ENCODE measurements at places on chromosomes 13 and 19.

DNA sequence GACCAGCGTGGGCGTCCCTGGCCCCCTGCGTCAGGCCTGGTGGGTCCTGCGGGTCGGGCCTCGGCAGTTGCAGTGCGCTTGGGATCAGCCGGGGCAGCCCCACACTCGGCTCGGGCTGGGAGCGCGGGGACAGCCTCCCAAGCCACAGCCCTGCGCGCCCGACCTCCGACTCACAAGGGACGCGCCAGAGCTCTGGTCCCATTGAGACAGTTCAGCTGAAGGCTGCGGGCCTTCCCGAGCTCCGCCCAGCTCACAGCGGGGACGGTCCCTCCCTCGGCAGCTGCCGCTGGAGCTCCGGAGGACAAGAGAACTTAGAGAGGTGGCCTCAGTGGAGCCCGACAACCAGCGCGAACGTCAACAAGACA, 45.7 kb upstream of the ZNF730 start:
- no peak for DNase-seq

GRCh38 chr13:100540621-100541020, 48.0 kb downstream of the GGACT start:
- no peak for DNase-seq

DNA sequence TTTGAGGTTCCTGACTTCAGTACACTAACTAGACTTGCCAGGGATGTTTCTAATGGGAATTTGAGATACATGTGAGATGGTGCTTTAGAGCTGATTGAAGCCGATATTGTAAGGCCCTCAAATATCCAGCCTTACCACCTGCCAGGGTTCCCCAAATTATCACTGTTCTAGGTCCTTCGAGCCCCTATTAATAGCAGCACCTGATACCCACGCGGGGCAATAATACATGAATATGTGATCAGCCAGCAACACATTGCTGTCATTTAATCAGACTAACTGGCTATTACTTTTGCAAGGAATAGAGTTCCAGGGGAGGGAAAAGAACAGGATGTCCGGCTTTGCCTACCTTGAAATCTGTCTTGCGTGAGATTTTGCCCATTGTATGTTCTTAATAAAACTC, 5.1 kb downstream of the RGCC start:
- no peak for DNase-seq

GRCh38 chr13:41658057-41658661, 200.8 kb downstream of the RGCC start:
- no peak for DNase-seq

- DNase-seq, result no peak
Measured at GRCh38 chr13:77820431-77821149, 98.0 kb downstream of the EDNRB start.

DNA sequence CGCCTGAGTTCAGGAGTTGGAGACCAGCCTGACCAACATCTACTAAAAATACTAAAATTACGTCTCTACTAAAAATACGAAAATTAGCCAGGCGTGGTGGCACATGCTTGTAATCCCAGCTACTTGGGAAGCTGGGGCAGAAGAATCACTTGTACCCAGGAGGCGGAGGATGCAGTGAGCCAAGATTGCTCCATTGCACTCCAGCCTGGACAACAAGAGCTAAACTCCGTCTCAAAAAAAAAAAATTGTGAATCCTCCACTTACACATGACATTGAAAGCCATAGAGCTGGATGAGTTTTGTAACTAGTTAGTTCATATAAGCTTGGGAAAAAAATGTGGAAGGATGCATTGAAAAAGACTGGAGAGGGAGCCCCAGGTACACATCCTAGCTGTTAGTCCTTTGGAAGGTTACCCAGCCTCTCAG, 452 bp upstream of the PSMD8 start:
- no peak for DNase-seq

GRCh38 chr13:112934078-112934477, 34.9 kb upstream of the MCF2L start:
- DNase-seq, result no peak

DNA sequence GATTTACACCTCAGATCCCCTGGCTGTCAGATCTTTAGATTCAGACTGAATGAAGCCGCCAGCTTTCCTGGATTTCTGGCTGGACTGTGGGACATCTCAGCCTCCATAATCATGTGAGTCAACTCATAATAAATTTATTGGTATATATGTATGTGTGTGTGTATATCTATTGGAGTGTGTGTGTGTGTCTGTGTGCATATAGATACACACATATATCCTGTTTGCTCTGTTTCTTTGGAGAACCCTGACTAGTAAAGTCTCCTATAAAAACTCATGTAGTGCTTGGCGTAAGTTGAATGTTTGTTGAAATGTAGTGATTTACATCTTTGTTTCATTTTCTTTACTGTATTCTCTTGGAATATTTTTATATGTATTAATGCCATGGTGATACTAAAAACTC, 499.5 kb upstream of the KLF12 start:
- no peak for DNase-seq

- no peak for DNase-seq
Measured at GRCh38 chr19:4016903-4017638, 9.5 kb downstream of the PIAS4 start.

DNA sequence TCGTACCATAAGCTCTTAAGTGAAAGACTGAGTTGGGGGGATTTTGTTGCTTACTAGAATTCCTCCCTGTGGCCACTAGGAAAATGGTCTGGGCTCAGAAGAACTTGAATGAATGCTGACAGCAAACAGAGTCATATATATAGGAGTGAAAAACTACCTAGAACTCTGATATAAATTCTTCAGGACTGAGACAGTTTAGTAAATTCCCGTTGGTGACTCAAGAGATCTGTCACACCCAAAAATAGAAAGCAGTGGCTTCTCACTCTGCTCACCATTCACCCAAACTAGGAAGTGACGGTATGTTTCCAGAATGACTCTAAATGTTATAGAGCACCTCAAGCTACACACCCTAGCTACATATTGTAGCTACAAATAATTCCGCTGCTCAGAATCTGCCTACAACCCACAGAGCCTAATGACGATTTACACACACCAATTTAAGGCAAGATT, 116.2 kb downstream of the TBC1D4 start:
- DNase-seq, result no peak

DNA sequence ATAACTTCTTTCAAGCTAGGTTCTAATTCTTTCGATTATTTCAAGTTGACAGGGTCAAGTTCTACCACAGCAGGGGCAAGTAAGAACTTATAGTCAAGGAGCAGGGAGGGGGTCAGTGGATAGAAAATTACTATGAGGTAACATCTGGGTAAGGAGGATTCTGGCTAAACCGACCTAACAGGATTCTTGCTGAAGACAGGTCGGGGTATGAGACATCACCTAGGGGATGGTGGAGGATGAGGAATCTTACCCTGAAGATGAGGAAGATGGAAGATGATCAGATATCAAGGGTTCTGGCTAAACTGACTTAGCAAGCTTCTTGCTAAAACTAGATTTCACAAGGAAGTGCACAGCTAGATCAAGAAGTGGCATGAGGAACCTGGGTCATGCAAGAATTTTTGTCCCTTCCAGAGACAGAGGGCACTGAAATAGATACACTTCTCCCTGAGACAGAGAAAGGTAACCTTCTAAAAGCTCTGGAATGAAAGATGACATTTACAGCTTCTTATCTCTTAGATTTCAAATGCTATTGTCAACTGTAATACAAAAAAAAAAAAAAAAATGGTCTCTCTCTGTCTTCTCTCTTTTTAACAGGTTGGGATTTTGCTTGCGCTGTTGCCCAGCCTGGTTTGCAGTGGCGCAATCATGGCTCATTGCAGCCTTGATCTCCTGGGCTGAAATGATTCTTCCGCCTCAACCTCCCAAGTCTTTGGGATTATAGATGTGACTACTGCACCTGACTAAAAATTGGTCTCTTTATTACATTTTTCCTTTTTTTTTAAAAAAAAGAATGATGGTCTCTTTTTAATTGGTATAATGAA, 9.6 kb upstream of the METTL21C start:
- no peak for DNase-seq

DNA sequence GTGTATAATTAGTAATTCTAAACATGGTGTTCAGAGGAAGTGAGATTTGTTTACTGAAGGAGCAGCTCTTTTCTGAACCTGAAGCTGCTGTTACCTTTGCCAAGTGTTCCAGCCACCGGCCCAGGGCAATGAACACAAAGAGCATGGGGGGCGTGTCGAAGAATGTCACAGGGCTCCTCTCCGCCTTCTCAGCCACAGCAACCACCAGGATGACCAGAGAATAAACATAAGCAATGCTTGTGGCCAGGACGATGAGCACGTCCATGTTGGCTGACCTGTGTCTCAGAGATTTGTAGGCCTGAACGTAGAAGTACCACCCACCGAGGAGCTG, 53.1 kb downstream of the ATP7B start:
- DNase-seq, result no peak

GRCh38 chr13:60229708-60230272, 66.1 kb upstream of the DIAPH3 start:
- no peak for DNase-seq

DNA sequence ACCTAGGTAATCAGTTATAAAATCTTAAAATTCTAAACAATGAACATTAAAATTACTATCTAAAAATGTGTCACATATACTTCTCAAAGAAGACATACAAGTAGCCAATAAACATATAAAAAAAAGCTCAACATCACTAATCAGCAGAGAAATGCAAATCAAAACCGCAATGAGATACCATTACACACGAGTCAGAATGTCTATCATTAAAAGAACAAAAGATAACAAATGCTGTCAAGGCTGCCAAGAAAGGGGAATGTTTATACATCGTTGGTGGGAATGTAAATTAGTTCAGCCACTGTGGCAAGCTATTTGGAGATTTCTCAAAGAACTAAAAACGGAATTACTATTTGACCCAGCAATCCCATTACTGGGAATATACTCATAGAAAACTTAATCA, 310.3 kb upstream of the EDNRB start:
- DNase-seq, result no peak

GRCh38 chr13:111503905-111504695, 183.7 kb downstream of the TEX29 start:
- DNase-seq, result no peak

DNA sequence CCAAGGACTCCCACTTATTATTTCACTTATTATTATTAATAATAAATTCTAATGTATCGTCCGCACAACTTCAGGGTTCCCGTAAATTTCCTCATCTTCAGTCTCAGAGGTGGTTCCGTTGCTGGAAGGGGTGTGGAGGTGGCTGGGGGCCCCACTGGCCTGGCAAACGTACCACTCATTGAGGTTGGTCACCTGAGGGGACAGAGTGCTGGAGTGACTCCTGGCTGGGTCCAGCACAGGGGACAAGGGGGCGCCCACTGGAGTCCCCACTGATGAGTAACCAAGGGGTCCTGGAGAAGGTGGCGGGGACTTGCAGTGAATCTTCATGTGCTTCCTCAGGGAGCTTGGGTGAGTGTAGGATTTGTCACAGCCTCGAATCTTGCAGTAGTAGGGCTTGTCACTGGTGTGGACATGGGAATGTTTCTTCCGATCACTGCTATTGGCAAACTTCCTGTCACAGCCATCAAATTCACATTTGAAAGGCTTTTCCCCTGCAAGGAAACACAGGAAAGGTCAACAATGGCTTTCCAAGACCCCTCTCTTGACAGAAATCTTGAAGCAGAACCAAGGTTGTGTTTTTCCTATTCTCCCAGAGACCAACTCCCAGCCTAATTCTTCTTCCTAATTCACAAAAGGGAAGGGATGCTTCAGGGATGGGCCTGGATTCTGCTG, 6.1 kb downstream of the ZIC5 start:
- DNase-seq, result no peak

DNA sequence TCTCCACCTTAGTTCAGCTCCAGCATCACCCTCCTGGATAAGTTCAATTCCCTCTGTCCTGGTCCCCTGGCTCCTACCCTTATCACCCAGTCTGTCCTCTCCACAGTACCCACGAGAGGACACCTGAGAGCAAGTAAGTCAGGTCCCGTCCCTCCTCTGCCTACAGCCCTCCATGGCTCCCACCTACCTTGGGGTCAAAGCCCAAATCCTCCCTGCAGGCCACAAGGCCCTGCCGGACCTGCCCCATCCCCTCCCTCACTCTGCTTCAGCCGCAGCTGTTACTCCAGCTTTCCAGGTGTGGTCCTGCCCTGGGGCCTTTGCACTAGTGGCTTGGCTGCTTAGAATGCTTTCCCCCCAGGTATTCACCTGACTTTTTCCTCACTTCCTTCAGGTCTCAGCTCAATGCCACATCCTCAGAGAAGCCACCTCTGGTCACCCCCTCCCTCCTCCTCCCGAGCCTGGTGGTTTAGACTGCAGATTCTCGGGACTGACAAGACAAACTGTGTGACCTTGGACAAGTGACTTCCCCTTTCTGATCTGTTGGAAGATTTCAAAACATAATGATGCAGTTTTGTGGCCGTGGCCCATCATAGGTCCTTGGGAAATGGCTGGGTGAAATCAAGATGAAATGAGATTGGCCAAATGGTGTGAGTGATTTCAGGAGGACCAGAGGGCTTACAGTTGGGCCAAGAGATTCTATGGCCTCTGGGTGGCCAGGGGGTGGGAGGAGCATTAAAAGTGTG, 3.6 kb downstream of the TUBB4A start:
- no peak for DNase-seq

DNA sequence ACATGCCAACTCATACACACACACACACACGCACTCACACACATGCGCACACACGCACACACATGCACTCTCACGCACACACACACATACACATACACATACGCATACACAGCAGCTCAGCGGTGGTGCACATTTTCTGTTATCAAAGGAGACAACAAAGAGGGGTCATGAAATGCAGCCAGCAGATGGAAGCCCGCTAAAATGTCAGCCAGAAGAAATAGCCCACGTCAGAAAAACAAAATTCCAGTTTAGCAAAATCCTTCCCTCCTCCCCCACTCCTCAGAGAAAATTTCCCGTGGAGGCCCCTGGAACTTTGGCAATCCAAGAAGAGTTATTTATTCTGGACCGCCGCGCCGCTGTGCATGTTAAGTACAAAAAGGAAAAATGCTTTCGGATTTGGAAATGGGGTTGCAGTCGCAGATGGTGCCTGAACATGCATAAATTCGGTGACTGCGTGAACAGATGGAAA, 114.6 kb upstream of the VSTM2B start:
- DNase-seq, result no peak

DNA sequence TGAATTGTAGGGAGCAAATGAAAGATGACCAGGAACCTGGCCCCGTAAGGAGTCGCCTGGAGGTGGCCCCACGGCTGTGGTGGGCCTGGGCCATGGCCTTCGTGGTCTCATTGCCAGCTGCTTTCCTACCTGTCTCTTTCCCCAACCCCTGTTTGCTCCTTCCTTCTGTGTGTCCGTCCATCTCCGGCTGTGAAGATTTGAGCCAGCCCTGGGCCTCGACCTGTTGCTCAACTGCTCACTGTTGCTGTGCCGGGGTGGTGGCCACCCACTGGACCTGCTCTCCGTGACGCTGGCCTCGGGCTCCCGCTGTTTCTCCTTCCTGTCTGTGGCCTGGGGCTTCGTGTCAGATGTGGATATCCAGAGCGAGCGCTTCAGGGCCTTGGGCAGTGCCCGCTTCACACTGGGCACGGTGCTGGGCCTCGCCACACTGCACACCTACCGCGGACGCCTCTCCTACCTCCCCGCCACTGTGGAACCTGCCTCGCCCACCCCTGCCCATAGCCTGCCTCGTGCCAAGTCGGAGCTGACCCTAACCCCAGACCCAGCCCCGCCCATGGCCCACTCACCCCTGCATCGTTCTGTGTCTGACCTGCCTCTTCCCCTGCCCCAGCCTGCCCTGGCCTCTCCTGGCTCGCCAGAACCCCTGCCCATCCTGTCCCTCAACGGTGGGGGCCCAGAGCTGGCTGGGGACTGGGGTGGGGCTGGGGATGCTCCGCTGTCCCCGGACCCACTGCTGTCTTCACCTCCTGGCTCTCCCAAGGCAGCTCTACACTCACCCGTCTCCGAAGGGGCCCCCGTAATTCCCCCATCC, 8.5 kb downstream of the DBP start:
- DNase-seq, result no peak

GRCh38 chr19:2512523-2513431, 36.9 kb downstream of the GADD45B start:
- DNase-seq, result no peak
